ENCODE measurements at places on chromosomes 13 and 19. TPM values are rescaled to one million over a fixed set of nuclear protein-coding genes. Genes with fewer than 3 reads are reported as not detected.

The ZNF793 gene
- total RNA-seq, result 9.6 TPM

The KLK8 gene
- total RNA-seq, result not detected

The USF2 gene
- total RNA-seq, result 253 TPM

The CYP4F3 gene
- total RNA-seq, result not detected

The NECTIN2 gene
- 1.6 TPM for total RNA-seq

The WDR18 gene
- 25.4 TPM for total RNA-seq

- no peaks in the 10 kb centered on the region for H3K36me3 ChIP-seq
- no peaks in the 10 kb centered on the region for H3K4me1 ChIP-seq
- H3K4me3 ChIP-seq, result no peak overlapping the region
Observed at GRCh38 chr13:107375701-107376340, 807.9 kb upstream of the ARGLU1 start.

DNA sequence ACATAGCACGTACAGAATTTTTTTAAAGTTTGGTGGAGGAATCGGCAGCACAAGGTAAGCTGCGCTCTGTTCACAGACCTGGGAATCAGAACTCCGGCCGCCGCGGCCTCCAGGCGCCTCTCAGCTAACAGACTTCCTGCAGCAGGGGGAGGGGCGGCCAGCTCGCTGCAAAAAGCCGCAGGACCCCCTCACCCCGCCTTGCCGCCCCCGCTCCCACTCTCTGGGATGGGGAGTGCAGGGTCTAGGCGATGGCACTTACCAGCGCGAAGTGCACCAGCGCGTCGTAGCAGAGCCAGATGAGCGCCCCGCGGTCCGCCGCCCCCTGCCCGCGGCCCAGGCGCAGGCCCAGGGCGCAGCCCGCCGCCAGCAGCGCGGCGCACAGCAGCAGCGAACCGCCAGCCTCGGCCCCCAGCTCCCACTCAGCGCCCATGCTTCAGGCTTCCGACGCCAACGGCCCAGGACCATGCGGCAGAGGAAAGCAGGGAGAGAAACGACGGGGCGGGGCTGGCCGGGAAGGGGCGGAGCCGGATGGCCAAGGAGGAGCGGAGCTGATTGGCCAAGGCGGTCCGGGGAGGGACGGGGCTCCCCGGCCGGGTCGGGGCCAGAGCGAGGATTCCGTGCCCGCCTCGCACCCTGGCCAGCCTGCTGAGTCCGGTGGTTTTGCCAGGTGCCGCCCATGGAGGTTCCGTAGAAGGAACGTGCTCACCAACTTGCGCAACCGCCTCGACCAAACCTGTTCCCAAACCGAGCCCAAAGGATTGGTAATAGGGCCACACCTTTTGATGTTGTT is at the start of gene EBPL:
TSS of gene EBPL (minus strand) at position 492 of the 790 bp plus-strand sequence. CDS start at position 430, 62 bp downstream.
- H3K27me3 ChIP-seq, result no peaks in the 10 kb centered on the region
- H3K4me1 ChIP-seq, result peaks cover 12% of the 10 kb centered on the region
- peak within 1 kb of the TSS; percentile 56 for H3K27ac ChIP-seq
- H3K4me3 ChIP-seq, result peak within 1 kb of the TSS; percentile 79
- peak; percentile 73 for DNase-seq

DNA sequence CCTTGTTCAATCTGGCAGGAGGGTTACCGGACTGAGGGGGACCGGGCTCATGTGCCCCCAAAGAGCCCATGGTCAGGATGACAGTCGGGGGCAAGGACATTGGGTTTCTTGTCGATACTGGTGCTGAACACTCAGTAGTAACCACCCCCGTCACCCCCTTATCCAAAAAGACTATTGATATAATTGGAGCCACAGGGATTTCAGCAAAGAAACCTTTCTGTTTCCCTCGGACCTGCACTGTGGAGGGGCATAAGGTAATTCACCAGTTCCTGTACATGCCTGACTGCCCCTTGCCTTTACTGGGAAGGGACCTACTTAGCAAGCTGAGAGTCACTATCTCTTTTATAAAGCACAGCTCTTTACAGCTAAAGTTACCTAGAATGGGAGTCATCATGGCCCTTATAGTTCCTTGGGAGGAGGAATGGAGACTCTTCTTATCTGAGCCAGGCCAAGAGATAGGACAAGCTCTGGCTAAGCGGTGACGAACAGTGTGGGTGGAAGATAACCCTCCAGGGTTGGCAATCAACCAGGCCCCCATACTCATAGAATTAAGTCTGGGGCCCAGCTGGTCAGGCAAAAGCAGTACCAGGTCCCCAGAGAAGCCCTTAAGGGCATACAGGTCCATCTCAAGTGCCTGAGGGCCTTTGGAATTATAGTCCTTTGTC is 603.7 kb downstream of the UQCRFS1 start:
- no peaks in the 10 kb centered on the region for H3K4me1 ChIP-seq
- no peak for DNase-seq
- H3K27ac ChIP-seq, result no peak overlapping the region
- no peak overlapping the region for H3K4me3 ChIP-seq

- H3K4me3 ChIP-seq, result peak overlapping the region; percentile 57
- H3K27ac ChIP-seq, result peak overlapping the region; percentile 97
- H3K4me1 ChIP-seq, result peaks cover 22% of the 10 kb centered on the region
- no peaks in the 10 kb centered on the region for H3K36me3 ChIP-seq
- no peaks in the 10 kb centered on the region for H3K27me3 ChIP-seq
- peak; percentile 84 for DNase-seq
Observed at GRCh38 chr13:28138756-28139470, 568 bp downstream of the PAN3 start.

DNA sequence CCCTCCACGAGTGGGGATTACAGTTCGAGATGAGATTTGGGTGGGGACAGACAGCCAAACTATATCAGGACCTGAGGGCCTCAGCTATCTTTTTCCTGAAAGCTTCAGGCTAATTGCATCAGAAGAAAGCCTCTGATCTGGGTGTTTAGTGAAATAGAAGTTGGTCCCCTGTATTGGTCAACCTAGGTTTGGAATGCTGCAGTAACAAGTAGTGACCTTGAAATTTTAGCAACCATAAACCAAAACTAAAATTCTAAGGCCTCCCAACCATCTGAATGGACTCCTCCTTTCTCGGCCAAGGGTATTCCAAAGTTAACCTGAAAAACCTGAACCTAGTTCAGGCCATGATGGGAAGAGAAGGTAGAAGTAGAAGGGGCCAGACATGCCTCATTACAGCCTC is 34.9 kb upstream of the OR10H1 start:
- H3K36me3 ChIP-seq, result no peaks in the 10 kb centered on the region
- H3K27ac ChIP-seq, result no peak overlapping the region
- no peak for DNase-seq

DNA sequence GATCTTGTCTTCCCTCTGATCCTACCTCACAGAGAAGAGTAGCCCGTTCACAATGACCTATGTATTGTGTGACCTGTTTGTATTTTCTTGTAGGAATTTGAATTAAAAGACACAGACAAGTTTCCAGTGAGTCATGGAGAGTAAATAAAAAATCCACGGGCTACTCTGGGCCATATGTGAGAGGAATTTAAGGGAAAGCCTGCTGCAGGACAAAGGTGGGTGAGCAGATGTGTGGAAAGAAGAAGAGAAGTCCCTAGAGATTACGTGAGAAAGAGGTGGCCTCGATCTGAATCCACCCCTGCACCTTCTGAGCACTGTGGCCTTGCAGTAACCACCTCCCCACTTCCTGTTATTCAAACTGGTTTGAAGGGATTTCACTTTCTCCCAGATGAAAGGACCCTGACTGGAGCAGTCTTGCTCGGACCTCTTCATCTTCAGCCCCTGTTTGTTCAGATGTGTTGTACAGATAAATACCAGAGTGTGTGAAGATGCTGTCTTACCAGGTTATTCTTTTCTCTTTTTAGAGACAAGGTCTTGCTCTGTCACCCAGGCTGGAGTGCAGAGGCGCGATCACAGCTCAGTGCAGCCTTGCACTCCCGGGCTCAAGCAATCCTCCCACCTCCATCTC is 205.4 kb downstream of the PDS5B start:
- no peak overlapping the region for H3K4me3 ChIP-seq
- no peak for DNase-seq
- H3K27me3 ChIP-seq, result no peaks in the 10 kb centered on the region
- H3K4me1 ChIP-seq, result peaks cover 13% of the 10 kb centered on the region

All from natural killer cell (primary cell).